ENCODE measurements at places on chromosomes 16 and 17. TPM values are rescaled to one million over a fixed set of nuclear protein-coding genes. Genes with fewer than 3 reads are reported as not detected.

GRCh38 chr16:1991135-1991551 is 1.4 kb downstream of the SYNGR3 start:
- no peak overlapping the region for H3K27ac ChIP-seq
- H3K27me3 ChIP-seq = no peaks in the 10 kb centered on the region

DNA sequence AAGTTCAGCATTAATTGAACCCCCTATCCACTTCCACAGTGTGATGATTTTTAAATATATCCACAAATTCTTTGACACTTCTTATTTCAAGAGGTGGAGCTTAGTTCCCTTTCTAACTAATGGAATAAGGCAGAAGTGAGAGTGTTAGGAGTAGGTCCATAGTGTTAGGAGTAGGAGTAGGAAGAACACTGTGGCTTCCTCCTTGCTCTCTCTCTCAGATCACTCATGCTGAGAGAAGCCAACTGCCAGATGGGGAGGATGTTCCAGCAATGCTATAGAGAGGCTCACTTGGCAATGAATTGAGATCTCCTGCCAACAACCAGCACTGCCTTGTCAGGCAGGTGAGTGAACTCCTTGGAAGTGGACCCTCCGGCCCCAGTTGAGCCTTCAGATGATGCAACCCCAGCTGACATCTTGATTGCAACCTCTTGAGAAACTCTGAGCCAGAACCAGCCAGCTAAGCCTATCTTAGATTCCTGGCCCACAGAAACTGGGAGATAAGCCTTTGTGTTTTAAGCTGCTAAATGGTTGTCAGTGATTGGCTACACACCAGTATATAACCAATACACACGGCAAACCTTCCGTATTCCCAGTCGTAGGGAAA is 44.3 kb downstream of the SPECC1 start:
- no peaks in the 10 kb centered on the region for H3K4me1 ChIP-seq
- H3K27ac ChIP-seq = no peak overlapping the region
- DNase-seq = no peak
- no peak overlapping the region for H3K4me3 ChIP-seq
- no peaks in the 10 kb centered on the region for H3K36me3 ChIP-seq

GRCh38 chr17:8001976-8002720 is at the start of gene GUCY2D:
TSS of gene GUCY2D (plus strand) at chr17:8002615. CDS start at chr17:8003048, 433 bp downstream.
- H3K27me3 ChIP-seq = peaks cover 6% of the 10 kb centered on the region
- peaks cover 10% of the 10 kb centered on the region for H3K4me1 ChIP-seq
- H3K36me3 ChIP-seq = no peaks in the 10 kb centered on the region
- no peak within 1 kb of the TSS for H3K27ac ChIP-seq

The TERB1 gene
- 2.1 TPM for total RNA-seq

The CCL13 gene
- not detected for total RNA-seq

- no peaks in the 10 kb centered on the region for H3K27me3 ChIP-seq
- no peak overlapping the region for H3K4me3 ChIP-seq
- peak overlapping the region; percentile 87 for H3K27ac ChIP-seq
These were observed 32.6 kb downstream of the RAI1 start for GRCh38 chr17:17713839-17714238.

The TP53TG3F gene
- total RNA-seq = 1.6 TPM

GRCh38 chr17:13024016-13024415 is 6.2 kb upstream of the ELAC2 start:
- no peak for DNase-seq
- H3K27me3 ChIP-seq = no peaks in the 10 kb centered on the region
- no peaks in the 10 kb centered on the region for H3K36me3 ChIP-seq
- H3K4me3 ChIP-seq = no peak overlapping the region
- H3K4me1 ChIP-seq = no peaks in the 10 kb centered on the region

DNA sequence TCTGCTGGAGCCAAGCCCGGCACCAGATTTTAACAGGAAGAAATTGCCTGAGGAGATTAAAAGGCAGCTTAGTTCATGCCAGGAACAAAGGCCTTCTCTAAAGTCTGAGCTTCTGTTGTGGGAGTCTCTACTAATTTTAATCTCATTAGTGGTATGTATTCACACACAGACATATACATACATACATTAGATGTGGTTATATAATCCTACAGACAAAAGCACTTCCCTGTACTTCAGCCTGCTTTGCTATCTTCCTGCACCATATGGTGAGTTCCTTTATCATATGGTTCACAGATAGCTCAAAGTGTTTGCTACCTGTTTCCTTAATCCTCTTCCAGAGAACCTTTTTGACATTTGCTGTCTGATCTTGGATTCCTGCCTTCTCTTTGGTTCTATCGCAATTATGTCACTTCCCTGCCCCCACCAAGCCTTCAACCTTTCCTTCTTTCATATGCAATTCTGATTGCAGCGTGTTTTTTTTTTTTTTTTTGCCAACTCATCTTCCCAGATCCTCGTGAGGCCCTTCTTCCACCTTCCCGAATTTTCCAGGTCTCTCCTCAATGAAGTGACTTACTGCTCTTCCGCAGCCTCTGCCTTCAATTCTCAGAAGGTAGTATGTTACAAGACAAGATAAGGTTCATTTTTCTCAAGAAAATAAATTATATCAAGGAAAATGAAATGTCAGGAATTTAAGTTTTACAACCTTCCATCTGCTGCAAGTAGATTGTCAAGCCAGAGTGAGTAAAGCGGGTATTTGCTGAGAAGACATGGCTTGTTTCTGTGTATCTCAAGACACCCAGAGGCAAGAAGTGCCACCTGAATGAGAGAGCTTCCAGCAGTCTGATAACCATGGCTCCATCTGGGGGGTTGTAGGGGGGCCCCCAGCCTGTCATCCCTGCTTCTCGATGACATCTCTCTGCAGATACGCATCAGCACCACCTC is 120.2 kb upstream of the CACNG3 start:
- H3K27ac ChIP-seq = no peak overlapping the region
- DNase-seq = no peak
- no peak overlapping the region for H3K4me3 ChIP-seq

The HIGD1B gene
- total RNA-seq = not detected

- no peaks in the 10 kb centered on the region for H3K27me3 ChIP-seq
- DNase-seq = no peak
- no peaks in the 10 kb centered on the region for H3K36me3 ChIP-seq
These were observed 73.9 kb downstream of the CEP95 start for GRCh38 chr17:64580384-64581315.

The SPATA33 gene
- 5.6 TPM for total RNA-seq

All from prostate gland (tissue), 2 donors.